ENCODE measurements at places on chromosomes 16 and 17.

DNA sequence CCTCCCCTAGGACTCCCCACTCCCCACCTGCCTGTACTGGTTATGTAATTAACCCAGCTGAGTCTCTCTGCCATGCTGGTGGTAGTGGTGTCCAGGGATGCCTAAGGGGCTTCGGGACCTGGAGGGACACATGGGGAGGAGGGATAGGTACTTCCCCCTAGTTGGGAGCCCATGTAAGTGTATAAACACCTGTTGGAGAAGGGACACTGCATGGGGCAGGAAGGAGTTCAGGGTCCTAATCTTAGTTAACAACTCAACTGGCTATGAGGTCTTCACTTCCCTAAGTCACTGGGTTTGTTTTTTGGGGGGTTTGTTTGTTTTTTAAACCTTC is 1.3 kb downstream of the RASL10B start:
- no peak for DNase-seq

- no peak for DNase-seq
Observed at GRCh38 chr17:61279476-61280145, 120.0 kb upstream of the TBX2 start.

- no peak for DNase-seq
Observed at GRCh38 chr17:49290690-49291359, 60.2 kb upstream of the PHOSPHO1 start.

DNA sequence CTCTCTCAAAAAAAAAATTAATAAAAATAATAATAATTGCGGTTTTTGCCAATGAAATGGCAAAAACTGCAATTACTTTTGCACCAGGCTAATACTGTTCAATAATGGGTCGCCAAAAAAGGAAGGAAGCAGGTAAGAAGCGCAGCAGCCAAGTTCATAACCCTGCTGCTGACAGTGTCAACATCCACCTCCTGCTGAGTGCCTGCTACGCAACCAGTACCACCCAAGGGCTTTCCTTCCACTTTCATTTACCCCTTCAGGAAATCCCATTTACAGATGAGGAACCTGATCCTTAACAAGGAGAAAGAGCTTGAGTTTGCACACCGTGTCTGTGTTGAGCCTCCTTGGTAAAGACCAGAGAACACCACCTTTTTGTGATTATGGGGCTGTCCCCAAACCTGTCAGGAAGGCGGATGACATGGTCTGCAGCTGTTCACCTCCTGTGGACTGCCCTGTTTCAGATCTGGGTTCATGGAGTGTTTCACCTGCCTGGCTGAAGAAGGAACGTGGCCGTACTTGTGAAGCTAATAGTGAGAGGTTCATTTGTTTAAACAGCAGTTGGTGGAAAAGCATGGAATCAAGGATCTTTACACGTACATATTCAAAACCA is 378.0 kb downstream of the SLC39A11 start:
- DNase-seq: no peak

- DNase-seq: no peak
Observed at GRCh38 chr16:81143921-81144471, 47.8 kb upstream of the GCSH start.

DNA sequence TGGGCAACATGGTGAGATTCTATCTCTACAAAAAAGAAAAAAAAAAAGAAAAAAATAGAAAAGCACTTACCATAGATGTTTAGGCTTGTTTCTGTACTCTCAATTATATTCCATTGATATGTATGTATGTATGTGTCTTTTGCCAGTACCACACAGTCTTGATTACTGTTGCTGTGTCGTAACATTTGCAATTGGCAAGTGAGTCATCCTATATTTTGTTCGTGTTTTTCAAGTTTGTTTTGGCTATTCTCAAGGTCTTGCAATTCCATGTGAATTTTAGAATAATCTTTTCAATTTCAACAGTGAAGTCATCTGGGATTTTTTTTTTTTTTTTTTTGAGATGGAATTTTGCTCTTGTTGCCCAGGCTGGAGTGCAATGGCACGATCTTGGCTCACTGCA is 19.3 kb downstream of the SPECC1 start:
- DNase-seq: no peak

All from NCI-H510A (cell line).